Kidney glomerular epithelial cell (primary cell): ENCODE measurements at places on chromosomes 2 and 18.

GRCh38 chr18:498931-499775 is 1.3 kb downstream of the COLEC12 start:
- DNase-seq = peak; percentile 93

- DNase-seq = no peak
Measured at GRCh38 chr18:3458378-3458777, 8.4 kb downstream of the TGIF1 start.

DNA sequence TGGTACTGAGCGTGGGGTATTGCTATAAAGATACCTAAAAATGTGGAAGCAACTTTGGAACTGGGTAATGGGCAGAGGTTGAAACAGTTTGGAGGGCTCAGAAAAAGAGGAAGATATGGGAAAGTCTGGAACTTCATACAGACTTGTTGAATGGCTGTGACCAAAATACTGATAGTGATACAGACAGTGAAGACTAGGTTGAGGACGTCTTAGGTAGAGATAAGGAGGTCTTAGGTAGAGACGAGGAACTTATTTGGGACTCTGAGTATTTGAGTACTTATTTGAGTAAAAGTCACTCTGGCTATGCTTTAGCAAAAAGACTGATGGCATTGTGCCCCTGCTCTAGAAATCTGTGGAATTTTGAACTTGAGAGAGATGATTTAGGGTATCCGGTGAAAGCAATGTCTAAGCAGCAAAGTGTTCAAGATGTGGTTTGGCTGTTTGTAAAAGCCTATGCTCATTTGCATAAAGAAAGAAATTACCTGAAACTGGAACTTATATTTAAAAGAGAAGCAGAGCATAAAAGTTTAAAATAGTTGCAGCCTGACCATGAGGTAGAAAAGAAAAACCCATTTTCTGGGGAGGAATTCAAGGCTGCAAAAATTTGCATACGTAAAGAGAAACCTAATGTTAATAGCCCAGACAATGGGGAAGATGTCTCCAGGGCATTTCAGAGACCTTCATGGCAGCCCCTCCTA is 219.6 kb downstream of the PDE1A start:
- no peak for DNase-seq

- DNase-seq = peak; percentile 86
Measured at GRCh38 chr2:216714376-216714775, 19.0 kb upstream of the IGFBP5 start.

DNA sequence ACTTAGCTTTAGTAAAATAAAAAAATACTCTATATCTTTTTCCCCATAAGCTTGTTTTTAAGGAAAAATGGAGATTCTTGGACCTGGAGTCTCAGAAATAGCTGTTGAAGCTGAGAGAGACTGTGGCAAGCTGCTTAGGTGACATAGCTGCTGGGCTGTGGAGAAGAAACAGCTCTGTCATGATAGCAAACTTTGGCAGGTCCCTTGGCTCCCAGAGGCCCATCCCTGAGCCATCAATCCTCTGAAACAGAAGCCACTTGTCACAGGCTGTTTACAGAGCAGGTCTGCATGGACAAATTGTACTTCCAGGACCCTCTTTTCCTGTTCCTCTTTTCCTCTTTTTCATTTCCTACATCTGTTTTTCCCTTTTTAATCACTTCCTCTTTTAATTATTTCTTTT is 1370.1 kb upstream of the CRIM1 start:
- DNase-seq = no peak

DNA sequence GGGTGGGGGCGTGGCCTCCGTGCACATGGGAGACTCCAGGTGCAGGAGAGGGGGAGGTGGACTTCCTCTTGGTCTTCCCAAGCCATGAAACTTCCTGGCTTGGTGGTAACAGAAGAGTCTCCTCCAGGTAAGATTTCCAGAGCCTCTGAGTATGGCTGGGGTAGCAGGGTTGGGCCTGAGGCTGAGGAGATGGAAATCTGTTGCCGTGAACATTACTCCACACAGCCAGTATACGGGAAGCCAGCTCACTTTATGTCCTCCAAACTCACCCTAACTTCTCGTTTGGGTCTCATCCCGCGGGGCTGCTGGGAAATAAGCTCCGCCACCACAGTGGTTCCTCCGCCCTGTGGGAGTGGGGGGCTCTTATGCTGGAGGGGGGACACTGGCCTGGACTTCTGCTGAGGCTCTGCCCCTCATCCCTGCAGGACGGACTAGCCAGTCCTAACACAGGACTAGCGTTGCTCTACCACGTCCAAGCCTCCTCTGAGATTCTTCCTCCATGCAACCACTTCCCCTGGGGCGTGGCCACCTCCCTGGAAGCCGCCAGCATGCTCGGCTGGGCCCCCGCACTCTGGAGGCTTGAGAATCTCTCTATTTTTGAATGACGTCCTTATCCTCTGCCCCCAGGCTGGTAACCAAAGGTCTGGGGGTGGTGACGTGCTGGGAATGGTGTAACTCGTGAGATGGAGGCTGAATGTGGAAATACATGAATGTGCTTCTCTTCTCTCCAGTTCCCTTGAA is 777 bp upstream of the RAB17 start:
- DNase-seq = no peak

GRCh38 chr18:57953883-57954282 is 90.1 kb upstream of the NEDD4L start:
- no peak for DNase-seq

DNA sequence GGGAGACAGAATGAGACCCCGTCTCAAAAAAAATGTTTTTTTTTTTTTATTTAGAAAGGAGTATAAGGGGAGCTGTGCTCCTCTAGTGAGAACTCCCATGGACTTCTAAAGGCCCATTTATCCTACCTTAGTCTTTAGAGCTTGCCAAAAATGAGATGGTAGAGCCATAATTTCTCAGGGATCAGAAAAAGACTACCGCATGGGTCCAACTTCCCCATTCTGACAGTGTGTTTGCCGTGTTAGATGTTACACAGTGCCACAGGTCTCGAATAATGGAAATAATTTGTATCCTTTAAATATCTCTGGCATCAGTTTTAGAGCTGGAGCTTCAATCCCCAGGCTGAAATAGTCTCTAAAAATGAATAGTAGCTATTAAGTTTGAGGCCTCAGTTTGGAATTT is 6.0 kb upstream of the SLC39A10 start:
- DNase-seq = no peak

DNA sequence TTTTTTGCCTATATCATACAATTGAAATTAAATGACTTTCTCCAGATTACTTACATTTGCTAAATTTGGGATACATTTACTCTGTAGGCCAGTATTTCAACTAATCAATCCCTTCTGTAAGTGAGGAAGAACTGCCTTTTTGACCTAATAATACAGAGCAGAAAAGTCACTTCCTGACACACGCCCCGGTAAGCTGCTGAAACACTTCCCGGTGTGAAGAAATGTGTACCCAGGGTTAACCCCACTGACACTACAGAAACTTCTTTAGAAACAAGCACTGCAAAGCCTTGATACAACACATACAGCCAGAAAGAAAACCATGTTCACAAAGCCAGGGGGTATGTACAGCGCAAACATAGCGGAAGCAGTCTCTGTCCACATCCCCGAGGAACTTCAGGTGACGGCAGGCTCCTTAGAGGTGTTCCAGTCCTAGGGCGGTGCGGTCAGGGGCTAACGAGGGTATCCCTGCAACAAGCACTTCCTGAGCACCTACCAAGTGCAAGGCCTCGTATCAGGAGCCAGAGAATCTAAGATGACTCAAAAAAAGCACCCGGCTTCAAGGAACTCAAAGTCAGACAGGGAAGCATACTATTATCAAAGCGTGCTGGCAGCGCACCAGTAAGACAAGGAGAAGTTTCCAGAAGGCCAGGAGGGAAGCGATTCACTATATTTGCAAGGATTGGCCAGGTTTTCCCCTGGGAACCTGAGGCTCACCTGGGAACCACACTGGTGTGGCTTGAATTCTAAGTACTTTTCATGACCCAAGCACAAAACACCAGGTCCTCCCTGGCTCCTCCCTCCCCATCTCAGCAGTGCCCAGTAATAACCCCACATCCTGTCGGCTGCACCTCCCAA is 46.6 kb downstream of the ZNF516 start:
- DNase-seq = no peak

DNA sequence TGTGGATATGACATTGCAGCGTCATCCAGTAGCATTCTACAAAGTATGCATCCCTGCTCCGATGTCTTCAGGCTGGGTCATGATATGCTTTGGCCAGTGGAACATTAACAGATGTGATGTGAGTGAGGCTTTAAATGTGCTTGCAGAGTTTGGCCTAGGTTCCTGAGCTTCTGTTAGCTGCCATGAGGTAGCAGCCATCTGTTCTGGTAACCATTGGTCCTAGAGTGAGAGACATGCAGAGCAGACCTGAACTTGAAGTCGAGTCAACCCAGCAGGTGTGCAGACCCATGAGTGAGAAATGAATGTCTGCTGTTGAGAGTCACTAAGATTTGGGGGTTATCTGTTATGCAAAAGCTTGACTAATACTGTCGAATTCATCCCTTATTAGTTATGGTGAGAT is 73.8 kb upstream of the NABP1 start:
- no peak for DNase-seq

DNA sequence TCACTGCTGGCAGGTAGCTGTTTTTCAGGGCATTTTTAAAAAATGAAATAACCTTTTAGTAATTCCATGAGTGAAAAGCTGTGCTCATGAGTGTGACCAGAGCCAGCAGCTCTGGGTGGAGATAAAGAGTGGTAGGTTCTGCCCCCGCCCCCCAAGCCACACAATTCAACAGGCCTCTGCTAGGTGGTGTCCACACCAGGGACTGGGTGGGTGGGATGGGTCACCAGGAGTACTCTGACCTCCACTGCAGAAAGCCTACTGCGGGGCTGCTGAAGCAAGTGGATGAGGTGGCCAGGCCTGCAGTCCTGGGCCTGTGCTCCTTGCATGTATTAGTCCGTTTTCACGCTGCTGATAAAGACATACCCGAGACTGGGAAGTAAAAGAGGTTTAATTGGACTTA is 15.3 kb downstream of the PARD6G start:
- no peak for DNase-seq

- no peak for DNase-seq
Measured at GRCh38 chr18:62366992-62367391, 41.9 kb downstream of the TNFRSF11A start.

DNA sequence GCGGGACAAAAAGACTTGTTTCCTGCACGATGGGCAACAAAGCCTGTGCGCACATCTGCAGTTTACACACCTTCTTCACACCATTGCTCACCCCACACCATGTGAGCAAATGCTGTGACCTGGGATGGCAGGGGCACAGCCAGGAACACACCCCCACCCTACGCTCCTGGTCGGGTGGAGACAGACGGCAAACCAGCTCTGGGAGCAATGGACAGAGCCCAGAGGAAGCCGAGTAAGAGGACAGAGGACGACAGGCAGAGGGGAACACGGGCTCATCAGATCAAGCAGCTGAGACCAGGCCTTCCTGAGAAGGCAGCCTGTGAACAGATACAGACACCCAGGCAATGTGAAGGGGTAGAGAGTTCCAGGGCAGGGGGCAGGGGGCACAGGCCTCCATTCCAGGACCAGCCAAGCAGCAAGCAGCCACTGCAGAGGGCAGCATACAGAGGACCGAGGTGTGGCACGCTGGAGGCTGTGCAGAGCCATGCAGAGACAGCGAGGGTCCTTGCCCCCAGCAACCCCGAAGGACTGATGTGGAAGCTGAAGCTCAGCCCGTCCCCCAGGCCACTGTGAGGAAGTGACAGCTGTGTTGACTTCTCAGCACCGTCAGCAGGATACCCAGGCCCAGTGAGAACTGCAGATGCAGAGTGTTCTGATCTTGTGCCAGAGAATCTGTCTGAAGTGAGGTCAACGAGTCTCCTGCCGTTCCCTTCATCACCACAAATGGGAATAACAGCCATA is 46.2 kb downstream of the PARD6G start:
- no peak for DNase-seq

DNA sequence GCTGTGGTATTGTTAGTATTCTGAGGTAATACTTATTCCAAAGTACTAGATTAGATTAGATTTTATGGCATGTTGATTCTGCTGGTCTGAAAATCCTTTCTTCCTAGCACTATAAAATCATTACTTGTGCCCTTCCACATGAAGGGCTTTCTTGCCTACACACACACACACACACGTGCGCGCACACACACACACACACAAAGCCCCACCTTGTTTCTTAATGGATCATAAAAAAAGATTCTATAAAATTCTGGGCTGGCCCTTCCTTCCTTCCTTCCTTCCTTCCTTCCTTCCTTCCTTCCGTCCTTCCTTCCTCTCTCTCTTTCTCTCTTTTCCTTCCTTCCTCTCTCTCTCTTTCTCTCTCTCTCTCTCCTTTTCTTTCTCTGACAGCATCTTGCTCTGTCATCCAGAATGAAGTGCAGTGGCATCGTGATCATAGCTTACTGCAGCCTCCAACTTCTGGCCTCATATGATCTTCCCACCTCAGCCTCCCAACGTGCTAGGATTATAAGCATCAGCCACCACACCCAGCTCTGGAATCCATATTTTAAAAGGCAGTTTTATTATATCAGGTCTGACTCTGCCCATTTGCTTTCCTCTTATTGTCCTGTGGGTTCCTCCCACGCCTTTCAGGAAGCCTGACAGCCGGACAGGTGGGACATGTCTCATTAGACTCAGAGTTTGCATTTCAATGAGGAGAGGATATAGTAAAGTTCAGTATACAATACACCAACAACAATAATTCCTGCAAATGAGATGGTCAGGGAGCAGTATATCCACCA is 321.1 kb downstream of the PIK3C3 start:
- no peak for DNase-seq

DNA sequence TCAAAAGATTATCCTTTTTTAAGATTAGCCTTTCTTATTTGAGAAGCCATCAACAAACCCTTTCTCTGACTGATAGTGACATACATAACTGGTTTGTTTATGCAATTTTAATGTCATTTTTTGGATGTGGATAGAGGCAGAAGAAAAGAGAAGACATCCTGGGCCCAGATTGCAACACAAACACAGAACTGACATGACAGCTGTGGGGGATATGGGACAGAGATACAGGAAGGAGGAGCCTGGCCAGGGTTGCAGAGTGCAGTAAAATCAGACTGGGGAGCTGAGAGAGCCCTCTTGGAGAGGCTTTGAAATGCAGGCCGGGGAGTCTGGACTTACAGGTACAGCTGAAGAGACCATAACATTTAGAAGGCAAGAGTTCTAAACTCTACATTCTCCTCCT is 65.1 kb downstream of the SIGLEC15 start:
- DNase-seq = no peak

DNA sequence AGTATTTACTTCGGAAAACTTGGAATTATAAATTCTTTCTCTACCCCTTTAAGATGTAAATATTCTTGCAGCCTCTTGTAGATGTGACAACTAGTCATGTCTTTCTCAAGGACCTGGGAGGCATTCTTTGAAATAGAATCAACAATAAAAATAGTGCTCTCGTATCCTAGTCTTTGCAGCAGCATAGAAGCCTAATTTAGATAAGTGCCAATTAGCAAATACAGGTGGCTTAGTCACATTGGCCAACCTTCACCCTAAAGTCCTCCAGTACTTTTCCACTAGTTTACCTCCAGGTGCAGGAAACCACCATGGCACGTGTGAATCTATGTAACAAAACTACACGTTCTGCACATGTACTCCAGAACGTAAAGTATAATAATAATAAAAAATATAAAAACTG is 3.5 kb upstream of the ZSWIM2 start:
- no peak for DNase-seq

- no peak for DNase-seq
Measured at GRCh38 chr2:230472621-230473018, 56.6 kb downstream of the SP100 start.
